Spleen (tissue), 13 donors: ENCODE measurements at places on chromosomes 2 and 18.

GRCh38 chr2:238202326-238203093, 985 bp downstream of the ILKAP start:
- DNase-seq, result no peak

DNA sequence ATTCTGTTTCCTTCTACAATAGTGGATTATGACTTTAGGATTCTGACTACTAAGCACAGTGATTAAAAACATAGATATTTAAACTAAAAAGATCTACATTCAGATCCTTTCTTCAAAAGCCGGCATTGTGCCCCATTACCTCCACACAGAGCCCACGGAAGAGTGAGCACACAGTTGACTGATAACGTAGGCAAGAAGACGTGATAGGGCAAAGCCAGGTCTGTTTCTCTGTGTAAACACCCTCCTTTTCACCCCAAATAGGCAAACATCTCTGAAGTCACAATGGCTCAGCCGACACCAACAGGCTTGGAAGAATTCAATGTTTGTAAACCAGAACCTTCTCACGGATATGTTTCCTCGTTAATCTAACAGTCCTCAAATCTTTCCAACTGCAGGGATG, 302.9 kb downstream of the CMPK2 start:
- no peak for DNase-seq

GRCh38 chr2:74188018-74188601, 9.4 kb upstream of the MOB1A start:
- DNase-seq, result peak; percentile 80

DNA sequence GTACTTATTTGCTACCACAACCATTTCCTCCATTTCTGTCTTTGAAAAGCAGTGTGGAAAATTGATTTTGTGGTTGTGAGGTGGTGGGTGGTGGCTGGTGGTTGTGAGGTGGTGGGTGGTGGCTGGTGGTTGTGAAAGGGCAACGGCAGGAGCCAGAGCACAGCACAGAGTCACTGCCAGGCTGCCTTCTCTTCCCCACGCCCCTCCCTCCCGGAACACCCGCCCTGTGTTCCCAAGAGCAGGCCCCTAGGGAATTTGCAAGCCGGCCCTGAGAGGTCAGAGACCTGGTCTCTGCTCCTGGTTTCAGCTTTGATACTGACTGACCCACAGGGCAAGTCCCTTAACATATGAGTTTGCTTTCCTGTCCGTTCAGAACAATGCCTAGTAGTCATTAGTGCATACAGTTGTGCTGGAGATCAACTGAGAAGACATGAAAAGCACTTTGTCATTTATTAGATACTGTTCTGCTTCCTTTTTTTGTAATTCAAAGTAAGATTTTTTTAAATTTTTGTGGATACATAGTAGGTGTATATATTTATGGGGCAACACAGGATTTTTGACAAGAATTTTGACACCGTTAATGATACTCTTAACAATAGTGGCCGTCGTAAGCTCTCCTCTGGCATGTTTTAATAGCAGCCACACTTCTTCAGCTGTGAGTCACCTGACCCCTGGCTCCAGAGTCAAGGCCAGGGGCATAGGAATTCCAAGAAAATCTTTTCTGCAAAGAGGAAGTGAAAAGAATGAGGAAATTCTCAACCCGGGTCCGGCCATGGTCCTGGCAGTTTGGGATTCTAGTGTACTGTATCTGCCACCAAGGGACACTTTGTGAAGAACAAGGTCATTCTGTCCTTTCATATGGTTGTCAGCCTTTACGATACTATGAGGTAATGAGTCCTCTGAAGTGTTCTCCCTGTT, 53.2 kb downstream of the ITGA6 start:
- DNase-seq, result peak; percentile 80

- no peak for DNase-seq
These were observed 99.1 kb upstream of the ITGA6 start for GRCh38 chr2:172328103-172328841.
